ENCODE measurements at places on chromosomes 3 and 15.

GRCh38 chr15:57158589-57158988 is 217.7 kb upstream of the CGNL1 start:
- DNase-seq = no peak

GRCh38 chr3:188006726-188007393 is 147.1 kb upstream of the LPP start:
- DNase-seq = peak; percentile 25

- DNase-seq = no peak
Observed at GRCh38 chr3:152714507-152714906, 120.4 kb upstream of the P2RY1 start.

- DNase-seq = no peak
Observed at GRCh38 chr15:32872621-32873283, 154.9 kb downstream of the GREM1 start.

- DNase-seq = peak; percentile 85
Observed at GRCh38 chr3:195907934-195908693, at the start of gene TNK2. Gene TNK2 (minus strand): TSS chr3:195908551. CDS start chr3:195888588, 19,963 bp downstream.

- no peak for DNase-seq
Observed at GRCh38 chr15:98720577-98721565, 72.5 kb downstream of the IGF1R start.

DNA sequence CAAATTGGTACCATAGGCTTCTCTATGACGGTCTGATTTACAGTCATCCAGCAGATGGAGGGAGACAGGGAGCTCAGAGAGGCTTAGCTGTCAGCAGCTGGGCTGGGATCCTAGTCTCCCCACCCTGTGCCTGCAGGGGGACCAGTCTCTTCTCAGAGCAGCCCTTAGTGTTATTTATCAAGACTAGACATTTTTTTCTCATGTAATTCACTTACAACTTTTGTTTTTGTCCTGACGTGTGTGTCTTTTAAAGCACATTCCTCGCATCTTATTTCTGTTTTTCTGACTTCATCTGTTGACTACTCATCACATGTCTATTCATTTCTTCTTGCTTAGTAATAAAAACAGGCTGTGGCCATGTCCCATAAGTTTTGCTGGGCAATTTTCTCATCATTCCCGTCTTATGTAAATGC is 116.1 kb downstream of the KLF13 start:
- no peak for DNase-seq
